ENCODE measurements at places on chromosomes 4 and X.
A peak's percentile ranks its signal among the peaks of the same experiment; 100 is the strongest.

GRCh38 chrX:32744921-32745320 lies 466.4 kb downstream of the DMD start:
- no peak for DNase-seq

DNA sequence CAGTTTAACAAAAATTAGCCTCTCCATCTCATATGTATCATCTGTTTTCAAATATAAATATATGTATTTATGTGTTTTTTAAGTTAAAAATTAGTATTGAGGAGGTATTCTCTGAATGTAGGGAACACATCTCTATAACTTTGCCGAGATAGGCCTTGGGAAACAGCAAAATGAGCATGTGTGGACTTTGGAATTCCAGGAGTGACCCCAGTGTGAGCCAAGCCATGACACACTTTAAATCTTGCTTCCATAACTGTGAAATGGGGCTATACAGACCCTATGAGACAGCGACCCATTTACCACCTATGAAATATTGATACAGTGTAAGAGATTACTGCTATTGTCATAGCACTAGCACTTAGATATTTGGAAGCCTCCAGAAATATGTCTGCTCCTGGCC lies 58.8 kb downstream of the FRMPD4 start:
- DNase-seq = no peak

GRCh38 chr4:37891260-37892159 lies 626 bp downstream of the TBC1D1 start:
- DNase-seq = peak; percentile 13

GRCh38 chr4:138616775-138617174 lies 374.6 kb upstream of the SLC7A11 start:
- DNase-seq = no peak

GRCh38 chr4:69322055-69322454 lies 41.8 kb downstream of the UGT2B28 start:
- no peak for DNase-seq

- no peak for DNase-seq
These were observed 98.4 kb downstream of the ZAR1 start for GRCh38 chr4:48588230-48589097.

GRCh38 chr4:14636563-14636962 lies 365.7 kb upstream of the CPEB2 start:
- no peak for DNase-seq

- no peak for DNase-seq
These were observed 16.0 kb upstream of the NSUN7 start for GRCh38 chr4:40733752-40734151.
